ENCODE measurements at places on chromosomes 2 and 18.

DNA sequence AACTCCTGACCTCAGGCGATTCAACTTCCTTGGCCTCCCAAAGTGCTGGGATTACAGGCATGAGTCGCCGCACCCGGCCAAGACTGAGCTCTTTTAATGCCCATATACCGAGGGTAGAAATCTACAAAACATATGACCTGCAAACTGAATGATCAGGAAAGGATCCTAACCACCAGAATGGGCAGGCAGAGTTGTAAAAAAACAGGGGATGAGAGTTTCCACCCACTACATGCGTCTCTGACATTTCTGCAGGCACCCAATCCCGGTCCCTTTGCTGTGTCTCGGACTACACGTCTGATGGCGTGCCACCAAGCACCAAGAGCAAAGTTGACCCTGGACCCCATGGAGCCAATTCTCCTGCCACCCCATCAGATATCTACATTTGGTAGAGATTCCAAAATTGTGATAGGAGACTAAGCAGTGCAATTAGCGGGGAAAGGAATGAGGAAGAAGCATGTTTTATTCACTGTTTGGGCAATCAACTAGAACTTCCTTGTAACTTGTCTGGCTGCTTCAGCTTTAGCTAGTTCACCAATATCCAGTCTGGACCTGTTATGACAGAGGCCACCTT is 74.1 kb downstream of the ATP8B1 start:
- peak; percentile 37 for DNase-seq

DNA sequence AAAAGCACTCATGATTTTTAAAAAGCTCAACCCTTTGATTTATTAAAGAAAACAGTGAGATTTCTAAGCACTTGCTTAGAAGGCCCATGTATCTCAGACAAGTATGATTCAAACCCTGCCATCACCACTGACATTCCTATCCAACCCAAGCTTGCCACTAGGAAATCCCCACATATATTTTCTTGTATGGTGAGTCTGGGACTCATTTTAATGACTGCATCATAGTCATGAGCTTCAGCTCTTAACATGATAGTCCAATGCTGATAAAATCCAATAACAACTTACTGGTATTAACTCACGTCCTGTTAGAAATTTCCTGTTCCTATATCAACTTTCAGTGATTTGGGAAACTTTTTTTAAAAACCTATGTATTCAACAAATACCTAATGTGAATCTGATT is 39.4 kb upstream of the NCKAP5 start:
- no peak for DNase-seq

GRCh38 chr2:9232886-9233285 is 26.3 kb downstream of the ASAP2 start:
- no peak for DNase-seq

- DNase-seq: no peak
These were observed 131.5 kb downstream of the SMAD7 start for GRCh38 chr18:48819276-48819675.

DNA sequence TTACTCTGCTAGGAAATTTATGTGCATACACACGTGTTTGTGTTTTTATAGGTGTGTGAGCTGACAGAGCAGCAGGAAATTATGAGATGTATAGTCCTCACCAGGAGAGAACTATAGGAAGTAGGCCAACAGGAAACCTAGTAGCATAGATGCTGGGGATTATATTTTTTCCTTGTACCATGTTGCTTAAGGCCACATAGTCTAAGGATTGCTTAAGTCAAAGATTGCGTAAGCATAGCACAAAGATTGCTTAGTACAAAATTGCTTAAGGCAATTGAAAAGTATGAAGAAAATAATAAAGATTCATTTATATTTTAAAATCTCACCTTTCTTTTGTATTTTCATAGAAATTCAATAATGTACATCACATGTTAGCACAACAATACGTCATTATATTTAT is 18.7 kb upstream of the CCDC102B start:
- peak; percentile 88 for DNase-seq

- DNase-seq: no peak
These were observed 297.0 kb upstream of the DSEL start for GRCh38 chr18:67813380-67814028.

GRCh38 chr18:41126541-41127235 is 828.3 kb upstream of the PIK3C3 start:
- no peak for DNase-seq

- DNase-seq: no peak
These were observed 99.0 kb downstream of the FAM124B start for GRCh38 chr2:224302952-224303351.

DNA sequence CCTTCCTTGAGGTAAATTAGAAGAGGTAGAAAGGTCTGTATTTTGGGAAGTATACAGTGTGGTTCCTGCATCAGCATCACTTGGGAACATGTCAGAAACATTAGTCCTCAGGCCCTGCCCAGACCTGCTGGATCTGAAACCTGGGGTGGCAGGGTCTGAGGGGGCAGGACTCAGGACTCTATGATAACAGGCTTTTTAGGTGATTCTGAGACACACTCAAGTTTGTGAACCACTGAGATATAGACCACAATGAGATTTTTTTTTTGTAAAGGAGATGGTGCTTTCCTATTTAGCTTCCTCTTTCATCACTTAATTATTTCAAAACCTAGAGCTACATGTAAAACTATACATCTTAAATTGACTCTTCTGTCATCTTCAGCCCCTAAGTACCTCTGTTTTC is 262.7 kb upstream of the SPOPL start:
- no peak for DNase-seq

DNA sequence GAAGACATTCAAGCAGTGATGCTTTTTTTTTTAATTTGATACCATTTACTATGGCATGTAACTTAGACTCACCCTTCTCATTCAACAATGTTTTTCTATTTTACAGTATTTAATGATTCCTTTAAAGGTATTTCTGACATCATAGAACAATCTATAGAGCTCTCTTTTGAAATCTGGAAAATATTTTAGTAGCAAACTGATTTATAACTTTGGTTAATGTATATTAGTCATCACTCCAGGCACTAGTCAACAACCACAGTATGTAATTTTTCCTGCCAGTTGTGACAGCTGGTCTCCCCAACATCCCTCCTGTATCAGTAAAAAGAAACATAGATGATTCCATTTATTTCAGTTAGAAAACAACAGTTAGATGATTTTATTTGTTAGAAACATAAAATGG is 122.9 kb downstream of the LCLAT1 start:
- DNase-seq: no peak

DNA sequence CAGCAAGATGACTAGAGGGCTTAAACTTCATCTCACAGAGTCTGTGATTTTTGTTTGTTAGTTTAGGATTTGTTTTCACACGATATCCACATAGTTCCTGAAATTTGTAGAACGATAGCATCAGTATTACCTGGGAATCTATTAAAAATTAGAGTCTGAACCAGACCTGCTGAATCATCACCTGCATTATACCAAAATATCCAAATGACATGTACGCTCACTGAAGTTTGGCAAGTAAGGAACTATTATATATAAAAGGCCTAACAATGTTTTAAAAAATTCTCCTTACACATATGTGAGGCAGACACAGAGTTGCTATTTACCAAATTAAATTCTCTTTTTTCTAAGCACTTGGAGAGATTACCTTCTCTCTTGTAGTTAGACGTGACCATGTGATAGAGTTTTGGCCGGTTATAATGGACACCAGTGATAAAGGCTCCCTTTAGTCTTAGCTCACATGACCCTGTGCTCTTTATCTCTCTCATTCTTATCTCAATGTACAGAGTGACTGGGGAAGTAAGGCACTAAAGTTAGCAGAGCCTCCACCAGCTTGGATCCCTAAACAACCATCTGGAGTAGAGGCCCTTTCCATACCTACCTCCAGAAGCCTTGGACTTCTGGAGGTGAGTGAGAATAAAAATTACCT is 363.1 kb downstream of the DSC3 start:
- DNase-seq: no peak

DNA sequence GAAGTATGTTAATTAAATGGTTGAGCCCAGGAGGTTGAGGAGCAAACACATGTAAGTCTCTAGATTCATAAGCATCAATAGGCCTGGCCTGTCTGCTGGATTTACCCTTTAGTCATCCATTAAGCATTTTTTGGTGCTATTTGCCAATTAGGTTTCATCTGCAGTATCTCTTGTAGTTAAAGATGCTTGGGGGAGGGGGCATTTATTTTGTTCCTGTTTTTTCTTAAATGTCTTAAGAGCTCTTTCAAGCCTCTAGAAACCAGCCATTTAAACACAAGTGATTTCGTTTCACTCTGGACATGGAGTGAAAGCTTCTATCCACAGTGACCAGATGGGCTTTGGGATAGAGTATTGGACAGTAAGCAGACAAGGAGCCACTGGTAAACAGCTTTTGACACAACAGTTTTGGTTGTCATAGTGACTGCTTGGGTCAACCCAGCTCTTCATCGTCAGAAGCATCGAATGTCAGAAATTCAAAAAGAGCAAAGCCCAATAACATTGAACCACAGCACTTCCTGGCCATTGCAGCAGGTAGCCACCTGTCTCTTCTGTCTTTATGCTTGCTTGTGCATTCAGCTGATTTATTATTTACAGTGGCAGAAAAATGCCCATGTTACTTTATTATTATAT is 4.9 kb downstream of the QPCT start:
- peak; percentile 31 for DNase-seq

GRCh38 chr2:145049475-145049874 is 529.6 kb upstream of the ZEB2 start:
- no peak for DNase-seq

GRCh38 chr2:57397550-57398360 is 648.9 kb upstream of the VRK2 start:
- no peak for DNase-seq

- no peak for DNase-seq
These were observed 13.1 kb downstream of the KCNIP3 start for GRCh38 chr2:95310216-95310615.

- DNase-seq: no peak
These were observed 1.9 kb upstream of the TMEFF2 start for GRCh38 chr2:192196421-192197194.

DNA sequence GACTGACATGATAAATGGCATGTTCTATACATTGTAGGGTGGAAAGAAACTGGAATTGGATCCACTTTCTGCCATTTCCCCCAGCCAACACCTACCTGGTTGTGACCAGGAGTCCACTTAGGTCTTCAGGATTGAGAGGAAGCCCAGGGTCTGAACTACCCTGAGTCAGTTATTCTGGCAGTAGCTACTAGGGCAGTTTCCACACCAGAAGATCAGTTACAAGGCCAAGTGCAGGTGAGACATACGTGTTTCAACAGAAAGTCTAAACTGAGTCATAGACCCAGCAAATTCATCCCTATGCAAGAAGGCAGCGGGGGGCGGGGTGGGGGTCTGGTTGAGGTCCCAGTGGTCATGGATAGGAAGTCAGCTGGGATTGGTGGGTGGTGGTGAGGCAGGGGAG is 21.9 kb downstream of the ANTXR1 start:
- no peak for DNase-seq

GRCh38 chr2:225290757-225291400 is 108.6 kb upstream of the NYAP2 start:
- DNase-seq: no peak

GRCh38 chr2:200749631-200750322 is 61.9 kb upstream of the BZW1 start:
- peak; percentile 10 for DNase-seq

DNA sequence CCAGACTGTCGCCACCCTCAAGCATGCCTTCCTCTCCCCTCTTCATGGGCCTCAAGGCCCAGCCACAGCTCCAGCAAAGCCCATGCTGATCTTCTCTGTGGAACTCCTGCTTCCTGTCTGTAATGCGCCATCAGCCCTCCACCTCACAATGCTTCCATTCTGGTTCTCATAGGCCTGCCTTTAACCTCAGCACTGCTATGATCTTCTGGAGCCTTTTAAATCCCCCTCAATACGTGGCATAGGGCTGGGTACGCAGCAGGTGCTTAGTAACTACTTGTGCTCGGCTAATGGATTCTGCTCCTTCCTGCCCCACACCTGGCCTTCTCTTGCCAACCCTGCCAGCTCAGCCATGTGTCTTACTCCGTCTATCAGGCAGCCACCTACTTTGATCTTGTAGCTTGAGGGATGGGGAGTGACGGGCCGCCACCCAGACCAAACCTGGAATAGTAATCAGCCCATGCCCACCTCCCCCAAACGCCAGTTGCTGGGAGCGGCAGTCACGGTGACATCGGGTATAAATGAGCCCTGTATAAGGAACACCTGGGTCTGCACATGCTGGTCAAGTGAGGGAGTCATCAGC is 106.7 kb upstream of the MCFD2 start:
- DNase-seq: no peak

- DNase-seq: no peak
These were observed 505.4 kb upstream of the PIK3C3 start for GRCh38 chr18:41449612-41450011.

DNA sequence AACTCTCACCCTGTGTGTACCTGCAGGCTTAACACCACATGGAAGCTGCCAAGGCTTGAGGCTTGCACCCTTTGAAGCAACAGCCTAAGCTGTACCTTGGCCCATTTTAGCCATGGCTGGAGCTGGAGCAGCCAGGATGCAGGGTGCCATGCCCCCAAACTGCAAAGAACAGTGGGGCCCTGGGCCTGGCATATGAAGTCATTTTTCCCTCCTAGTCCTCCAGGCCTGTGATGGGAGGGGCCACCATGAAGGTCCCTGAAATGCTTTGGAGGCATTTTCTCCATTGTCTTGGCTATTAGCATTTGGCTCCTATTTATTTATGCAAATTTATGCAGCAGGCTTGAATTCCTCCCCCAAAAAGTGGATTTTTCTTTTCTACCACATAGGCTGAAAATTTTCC is 238.4 kb downstream of the CDCA7 start:
- DNase-seq: no peak

DNA sequence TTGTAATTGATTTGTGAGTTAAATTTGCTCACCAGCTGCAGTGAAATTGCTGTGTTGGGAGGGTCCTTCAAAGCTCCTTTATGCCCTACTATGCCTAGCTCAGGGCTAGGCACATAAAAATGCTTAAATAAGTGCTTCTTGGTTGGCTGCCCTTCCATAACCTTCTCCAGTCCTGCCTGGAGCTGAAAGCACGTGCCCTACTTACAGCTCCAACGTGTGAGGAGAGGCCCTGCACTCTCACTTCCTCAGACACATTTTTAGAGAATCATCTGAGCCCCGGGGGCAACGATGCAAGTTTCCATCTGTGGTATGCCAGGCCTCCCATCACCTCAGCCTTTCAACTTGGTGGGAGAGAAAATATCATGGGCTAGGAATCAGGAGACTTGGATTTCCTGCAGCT is 202.7 kb downstream of the BCL11A start:
- DNase-seq: no peak

DNA sequence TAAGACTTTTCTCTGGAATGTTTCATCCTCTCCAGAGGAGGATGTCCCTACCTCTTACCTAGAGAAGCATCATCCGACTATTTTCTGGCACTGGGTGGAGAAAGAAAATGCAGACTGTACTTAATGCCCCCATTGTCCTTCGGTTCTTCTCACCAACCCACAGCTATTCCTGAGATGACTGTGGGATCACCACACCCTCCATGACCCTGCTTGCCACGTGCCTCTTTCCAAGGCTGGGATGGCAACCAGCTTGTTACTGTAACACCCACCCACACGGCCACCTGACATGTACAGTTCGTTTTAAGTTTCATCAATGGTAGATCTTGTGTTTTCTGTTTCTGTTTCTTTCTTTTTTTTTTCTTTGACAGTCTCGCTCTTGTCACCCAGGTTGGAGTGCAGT is 365.2 kb downstream of the FBXO15 start:
- no peak for DNase-seq

GRCh38 chr2:60260639-60261296 is 292.7 kb downstream of the BCL11A start:
- no peak for DNase-seq

GRCh38 chr2:69216535-69217332 is 170.3 kb downstream of the GFPT1 start:
- no peak for DNase-seq

- DNase-seq: no peak
These were observed 257.9 kb downstream of the BCL11A start for GRCh38 chr2:60295636-60295962.

- no peak for DNase-seq
These were observed 35.0 kb downstream of the NDC80 start for GRCh38 chr18:2606335-2606734.

Data from AML-193 (cell line).